Endothelial cell (in vitro differentiated cells): ENCODE measurements at places on chromosomes 16 and 17.

DNA sequence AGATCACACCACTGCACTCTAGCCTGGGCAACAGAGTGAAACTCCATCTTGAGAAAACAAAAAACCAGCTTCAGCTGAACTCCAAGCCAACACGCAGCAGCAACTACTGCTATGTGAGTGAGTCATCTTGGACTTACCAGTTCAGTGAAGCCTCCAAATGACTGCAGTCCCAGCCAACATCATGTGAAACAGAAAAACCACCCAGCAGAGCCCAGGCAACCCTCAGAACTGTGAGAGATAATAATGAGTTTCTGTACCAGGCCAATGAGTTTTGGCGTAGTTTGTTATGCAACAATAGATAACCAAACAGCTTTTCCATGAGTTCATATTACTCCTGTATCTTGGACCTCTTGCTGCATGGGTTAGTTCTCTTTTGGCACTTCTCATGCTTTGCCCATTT lies 23.3 kb downstream of the PHF12 start:
- no peak for DNase-seq

DNA sequence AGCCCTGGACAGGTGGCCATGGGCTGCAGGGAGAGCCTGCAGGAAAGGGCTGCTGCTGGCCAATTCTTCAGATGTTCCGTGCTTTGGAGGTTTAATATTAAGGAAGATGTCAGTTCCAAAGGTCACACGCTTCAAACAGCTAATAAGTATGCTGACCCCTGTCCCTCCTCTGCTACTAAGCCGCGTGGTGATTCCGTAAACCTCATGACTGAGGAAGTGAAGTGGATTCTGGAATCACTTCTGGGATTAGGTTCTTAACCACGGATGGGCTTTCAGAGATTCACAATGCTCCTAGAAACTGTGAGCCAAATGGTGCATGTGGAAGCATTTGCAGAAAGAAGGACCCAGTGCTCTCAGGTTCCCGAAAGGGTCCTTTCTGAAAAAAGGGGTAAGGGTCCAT lies 28.5 kb upstream of the ERN1 start:
- no peak for DNase-seq

DNA sequence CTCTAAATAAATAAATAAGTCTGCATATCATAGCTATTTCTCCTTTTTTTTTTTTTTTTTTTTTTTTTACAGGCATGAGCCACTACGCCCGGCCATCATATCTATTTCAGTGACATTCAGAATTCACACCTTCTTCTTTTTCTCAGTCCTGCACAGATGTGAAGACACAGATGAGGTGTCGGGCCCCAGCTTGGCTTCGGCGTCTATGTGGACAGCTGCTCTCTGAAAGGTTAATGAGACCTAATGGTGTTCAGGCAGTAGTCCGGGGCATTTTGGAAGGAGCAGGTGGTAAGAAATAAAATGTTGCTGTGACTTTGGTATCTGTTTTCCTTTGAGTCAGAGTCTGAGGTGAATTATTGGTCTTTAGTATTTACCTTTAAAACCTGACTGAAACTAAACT lies 23.6 kb downstream of the TANGO6 start:
- DNase-seq = no peak

DNA sequence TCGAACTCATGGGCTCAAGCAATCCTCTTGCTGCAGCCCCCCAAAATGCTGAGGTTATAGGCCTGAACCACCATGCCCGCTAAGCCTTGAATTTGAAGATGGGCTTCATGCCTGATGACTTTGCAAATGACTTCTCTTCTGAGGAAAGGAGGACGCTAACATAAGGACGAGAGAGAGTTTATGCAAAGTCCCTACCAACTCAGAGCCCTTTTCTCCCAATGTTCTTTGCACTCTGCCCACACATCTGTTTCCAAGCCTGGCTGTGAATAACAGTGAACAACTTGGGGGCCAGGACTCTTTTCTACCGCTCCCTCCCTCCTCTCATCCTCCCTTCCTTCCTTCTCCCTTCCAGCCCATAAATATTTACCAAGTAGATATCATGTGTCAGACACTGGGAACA lies 8.5 kb upstream of the NPIPB2 start:
- no peak for DNase-seq

DNA sequence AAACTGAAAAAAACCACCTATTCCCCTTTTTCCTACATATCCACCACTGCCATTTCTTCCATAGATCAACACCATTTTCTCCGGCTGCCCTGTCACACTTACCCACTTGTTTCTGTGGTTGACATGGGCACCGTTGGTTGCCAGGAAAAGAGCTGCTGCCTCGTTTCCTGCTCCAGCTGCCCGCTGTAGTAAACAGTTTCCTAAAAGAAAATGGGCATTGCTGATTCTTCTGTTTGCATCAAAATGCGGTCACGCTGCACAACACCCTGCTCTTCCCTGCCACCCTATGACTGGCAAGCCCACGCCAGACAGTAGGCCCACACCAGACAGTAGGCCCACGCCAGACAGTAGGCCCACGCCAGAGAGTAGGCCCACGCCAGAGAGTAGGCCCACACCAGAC lies 46.3 kb downstream of the CYB5D2 start:
- DNase-seq = peak; percentile 10

GRCh38 chr17:28370744-28371103 lies 617 bp upstream of the VTN start:
- DNase-seq = no peak

- DNase-seq = no peak
Observed at GRCh38 chr16:50372611-50373344, 4.0 kb upstream of the BRD7 start.

DNA sequence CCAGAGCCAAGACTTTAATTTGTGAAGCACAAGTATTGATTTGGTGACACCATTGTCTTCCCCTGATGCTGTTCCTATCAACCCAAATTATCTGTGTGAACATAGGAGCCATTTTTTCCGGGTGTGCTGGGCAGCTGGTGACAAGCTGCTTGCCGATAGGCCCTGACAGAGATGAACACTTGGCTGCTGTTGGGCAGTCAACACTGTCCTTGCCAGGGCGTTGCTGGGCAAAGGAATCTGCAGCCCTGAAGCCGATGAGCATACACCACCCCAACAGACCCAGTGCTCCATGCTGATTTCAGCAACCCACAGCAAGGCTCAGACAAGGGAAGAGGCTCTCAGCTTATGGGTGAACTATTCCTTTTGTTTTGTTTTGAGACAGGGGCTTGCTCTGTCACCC lies 105.4 kb downstream of the YPEL2 start:
- no peak for DNase-seq

- DNase-seq = no peak
Observed at GRCh38 chr16:75811020-75811634, 84.8 kb upstream of the CPHXL start.

- DNase-seq = no peak
Observed at GRCh38 chr17:35241520-35241919, 1.4 kb upstream of the SLFN5 start.

DNA sequence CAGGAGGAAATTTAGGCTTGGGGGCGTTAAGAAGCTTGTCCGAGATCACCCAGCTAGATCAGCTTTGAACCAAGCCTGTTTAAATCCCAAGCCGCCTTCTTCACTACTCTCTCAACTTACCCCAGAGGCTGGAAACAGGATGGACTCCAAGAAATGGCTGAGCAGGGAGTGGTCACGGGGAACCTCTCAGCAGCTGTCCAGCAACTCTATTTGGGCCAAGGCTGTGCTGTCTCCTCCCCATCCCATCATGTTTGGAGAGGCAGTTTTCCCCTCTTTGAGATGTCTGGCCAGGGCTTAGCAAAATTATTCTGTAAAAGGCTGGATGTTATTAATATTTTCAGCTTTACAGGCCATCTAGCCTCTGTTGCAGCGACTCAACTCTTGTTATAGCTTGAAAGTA lies 305.7 kb downstream of the RBFOX1 start:
- no peak for DNase-seq

- DNase-seq = peak; percentile 84
Observed at GRCh38 chr17:29116804-29117753, 63.1 kb downstream of the MYO18A start.

- no peak for DNase-seq
Observed at GRCh38 chr16:30601966-30602365, 8.2 kb downstream of the ZNF689 start.

GRCh38 chr17:56540836-56541235 lies 52.7 kb upstream of the NOG start:
- DNase-seq = no peak

DNA sequence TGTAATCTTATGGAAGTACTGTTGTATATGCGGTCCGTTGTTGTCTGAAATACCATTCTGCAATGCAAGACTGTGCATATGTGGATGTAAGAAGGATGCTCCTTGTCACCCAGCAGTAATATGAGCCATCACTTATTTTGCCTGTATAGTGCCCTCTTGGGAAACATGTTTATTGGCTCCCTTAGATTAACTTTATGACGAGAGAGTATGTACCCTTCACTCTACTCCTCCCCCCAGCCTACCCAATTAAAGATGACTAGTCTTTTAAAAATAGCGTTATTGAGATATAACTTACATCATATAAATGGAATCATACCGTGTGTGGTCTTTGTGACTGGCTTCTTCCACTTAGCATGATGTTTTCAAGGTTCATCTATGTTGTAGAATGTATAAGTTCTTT lies 33.6 kb downstream of the FTO start:
- no peak for DNase-seq

GRCh38 chr16:9068886-9069285 lies 22.6 kb upstream of the HAPSTR1 start:
- DNase-seq = no peak

GRCh38 chr16:51719376-51719775 lies 568.3 kb upstream of the SALL1 start:
- no peak for DNase-seq

DNA sequence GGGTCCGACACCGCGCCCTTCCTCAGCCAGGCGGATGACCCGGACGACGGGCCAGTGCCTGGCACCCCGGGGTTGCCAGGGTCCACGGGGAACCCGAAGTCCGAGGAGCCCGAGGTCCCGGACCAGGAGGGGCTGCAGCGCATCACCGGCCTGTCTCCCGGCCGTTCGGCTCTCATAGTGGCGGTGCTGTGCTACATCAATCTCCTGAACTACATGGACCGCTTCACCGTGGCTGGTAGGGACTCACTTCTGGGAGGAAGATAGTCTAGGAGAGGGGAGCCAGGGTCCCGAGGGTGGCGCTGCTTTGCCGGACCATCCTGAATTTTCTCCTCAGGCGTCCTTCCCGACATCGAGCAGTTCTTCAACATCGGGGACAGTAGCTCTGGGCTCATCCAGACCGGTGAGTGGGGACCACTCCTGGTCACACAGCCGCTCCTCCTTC lies 601 bp downstream of the SPNS1 start:
- no peak for DNase-seq

DNA sequence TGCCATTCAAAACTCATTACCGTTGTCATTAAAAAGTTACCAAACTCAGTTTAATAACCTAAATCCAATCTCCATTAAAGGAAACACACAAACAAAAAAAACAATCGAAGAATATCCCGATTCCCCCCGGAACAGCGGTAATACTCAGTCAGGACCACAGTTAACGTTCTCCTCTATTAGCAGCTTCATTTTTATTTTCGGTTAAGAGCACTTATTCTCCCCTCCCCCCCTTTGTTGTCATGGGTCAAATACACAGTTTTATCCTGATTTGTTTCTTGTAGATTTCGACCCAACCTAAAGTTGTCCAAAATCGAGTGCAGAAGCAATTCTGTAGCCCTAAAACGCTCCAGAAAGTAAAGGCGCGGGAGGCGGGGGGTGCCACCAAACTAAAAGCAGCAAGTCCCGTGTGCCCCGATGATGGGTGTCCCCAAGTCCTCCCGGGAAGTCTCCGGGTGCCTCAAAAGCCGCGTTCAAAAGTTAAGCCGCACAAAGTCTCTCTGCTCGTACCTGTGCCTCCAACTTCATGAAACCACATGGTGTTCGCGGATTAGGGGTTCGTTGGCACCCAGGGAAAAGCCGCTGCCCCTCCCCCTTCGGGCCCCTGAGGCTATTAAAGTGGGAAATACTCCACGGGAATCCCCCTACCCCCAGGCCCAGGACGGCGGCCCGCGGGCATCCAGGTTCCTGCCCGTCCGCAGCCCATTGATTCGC lies 996 bp downstream of the SUMO2 start:
- DNase-seq = no peak

- no peak for DNase-seq
Observed at GRCh38 chr17:30203471-30203981, 32.0 kb downstream of the SLC6A4 start.

- no peak for DNase-seq
Observed at GRCh38 chr16:86988920-86989696, 328.1 kb downstream of the C16orf95 start.

DNA sequence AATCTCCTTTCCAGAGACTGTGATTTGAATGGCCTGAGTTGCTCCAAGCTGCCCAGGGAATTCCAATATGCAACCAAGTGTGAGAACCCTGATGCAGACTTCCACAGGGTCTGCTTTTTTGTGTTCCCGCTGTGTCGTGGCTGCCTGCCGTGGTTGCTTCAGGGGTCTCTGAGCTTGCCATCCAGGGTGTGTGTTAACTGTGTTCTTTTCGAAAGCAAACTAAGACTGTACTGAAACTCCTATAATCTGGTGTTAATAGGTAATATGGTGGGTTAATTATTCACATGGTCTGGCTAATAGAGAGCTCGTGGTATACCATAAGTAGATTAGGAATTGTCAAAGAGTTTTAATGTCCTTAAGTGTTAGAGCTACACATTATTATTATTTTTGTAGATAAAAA lies 20.7 kb downstream of the UBN1 start:
- no peak for DNase-seq

- DNase-seq = no peak
Observed at GRCh38 chr17:83035722-83036121, 43.7 kb upstream of the METRNL start.

DNA sequence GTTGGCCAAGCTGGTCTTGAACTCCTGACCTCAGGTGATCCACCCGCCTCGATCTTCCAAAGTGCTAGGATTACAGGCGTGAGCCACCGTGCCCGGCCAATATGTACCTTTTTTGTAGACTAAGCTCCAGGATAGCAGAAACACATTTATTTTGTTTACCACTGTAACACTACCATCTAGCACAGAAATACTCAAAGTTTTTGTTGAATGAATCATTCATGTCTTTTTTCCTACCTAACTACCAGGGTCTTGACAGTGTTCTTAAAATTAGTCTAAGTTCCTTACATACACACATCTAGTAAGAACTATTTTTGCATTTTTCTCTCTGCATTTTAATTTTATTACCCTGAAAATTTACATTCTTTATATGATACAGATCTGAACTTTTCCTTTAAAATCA lies 44.4 kb downstream of the AKAP10 start:
- no peak for DNase-seq

GRCh38 chr17:66542129-66542966 lies 239.9 kb downstream of the PRKCA start:
- no peak for DNase-seq

- DNase-seq = no peak
Observed at GRCh38 chr17:28370035-28370743, at the start of gene VTN. Gene VTN, minus strand, starts transcription at chr17:28370307. Its CDS starts 104 bp downstream, at chr17:28370203.

DNA sequence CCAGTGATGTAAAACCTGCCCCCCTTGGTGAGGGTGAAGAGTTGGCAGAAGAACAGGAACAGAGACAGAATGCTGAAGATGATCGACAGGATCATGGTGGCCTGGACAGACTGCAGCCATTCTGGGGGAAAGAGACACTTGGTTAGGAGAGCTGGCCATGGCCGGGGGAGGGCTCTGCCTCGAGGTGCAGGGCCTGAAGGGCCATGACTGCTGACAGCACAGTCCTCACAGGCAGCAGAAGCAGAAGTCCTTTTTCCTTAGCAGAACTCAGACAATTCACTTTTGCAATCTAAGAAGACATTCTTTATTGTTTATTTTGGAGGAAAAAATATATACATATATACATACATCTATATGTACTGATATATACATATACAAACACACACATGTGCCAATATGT lies 25.6 kb downstream of the PMP22 start:
- DNase-seq = no peak

- no peak for DNase-seq
Observed at GRCh38 chr17:66636111-66636510, 198.8 kb upstream of the CACNG5 start.

GRCh38 chr16:68086860-68087268 lies 1.7 kb downstream of the NFATC3 start:
- DNase-seq = no peak
